ENCODE measurements at places on chromosomes 16 and 17.

DNA sequence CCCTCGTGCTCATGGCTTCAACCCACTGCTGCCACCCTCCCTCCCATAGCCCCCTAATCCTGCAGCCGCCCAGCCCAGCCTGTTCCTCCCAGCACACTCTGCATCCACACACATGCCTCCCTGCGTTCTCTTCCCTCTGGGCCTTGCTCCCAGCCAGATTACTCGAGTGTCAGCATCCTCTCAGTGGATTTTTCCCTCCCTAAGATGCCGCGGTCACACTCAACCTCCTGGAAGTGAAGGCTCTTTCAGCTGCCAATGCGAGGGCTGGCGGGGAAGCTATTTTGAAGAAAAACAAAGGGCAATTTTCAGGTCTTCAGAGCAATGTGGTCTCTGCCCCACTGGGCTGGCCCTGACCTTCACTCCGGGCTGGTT, 23.2 kb upstream of the CACNG5 start:
- no peak for DNase-seq

- DNase-seq: no peak
Measured at GRCh38 chr17:39001703-39002637, 34.8 kb upstream of the FBXO47 start.

- no peak for DNase-seq
Measured at GRCh38 chr16:62149631-62150030, 113.4 kb upstream of the CDH8 start.

- peak; percentile 59 for DNase-seq
Measured at GRCh38 chr17:75720656-75721462, at the start of gene ITGB4. Gene ITGB4, plus strand, starts transcription at chr17:75721459. Its CDS starts 3,245 bp downstream, at chr17:75724704.

- no peak for DNase-seq
Measured at GRCh38 chr16:2973093-2973492, 3.9 kb downstream of the PAQR4 start.

DNA sequence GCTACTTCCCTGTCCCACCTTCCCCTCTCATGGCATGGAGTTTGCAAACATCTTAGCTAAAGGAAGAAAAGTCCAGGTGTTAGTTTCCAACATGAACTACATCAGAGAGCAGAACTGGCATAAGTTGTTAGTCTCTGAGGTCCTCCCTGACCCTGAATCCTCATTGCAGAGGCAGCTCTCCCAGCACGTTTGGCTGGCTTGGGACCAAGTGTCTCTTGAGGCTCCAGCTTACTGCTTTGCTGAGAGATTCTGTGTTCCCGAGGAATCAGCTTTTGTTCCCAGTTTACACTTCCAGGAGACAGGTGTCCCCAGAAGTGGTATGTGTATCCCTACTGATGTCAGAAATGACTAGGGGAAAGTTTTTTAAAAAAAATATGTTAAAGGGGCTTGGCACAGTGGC, 14.7 kb downstream of the DNAH9 start:
- no peak for DNase-seq

DNA sequence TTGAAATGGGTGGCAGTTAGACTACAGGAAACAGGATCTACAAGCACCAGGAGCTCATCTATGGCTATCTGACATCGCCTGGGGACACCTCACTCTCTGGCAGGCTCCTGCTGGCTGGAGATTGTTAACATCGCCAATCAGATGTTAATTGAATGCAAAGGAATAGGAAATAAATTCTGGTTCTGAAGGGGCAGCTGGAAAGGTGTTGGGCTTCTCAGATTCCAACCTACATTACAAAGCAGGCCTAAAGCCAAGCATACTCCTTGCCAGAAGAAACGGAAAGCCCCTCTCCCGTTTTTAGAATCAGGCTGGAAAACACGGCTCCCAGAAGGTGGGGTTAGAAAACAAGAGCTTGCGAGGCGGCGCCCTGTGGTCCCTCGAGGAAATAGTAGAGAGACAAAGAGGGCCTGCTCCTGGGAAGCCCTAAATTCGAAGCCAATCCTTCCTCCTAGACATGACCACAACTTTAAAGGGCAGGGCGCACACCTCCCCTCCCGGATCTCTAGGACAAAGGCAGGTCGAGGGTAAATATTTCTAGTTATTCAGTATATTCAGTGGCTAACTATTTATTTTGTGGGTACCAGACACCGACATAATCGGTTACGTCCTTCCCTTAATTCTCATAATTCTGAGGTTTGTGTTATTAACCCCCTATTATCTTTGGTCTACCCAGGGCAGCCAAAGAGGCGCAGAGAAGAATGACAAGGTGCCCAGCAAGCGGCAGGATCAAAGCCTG, 763 bp upstream of the TOM1L1 start:
- DNase-seq: no peak

DNA sequence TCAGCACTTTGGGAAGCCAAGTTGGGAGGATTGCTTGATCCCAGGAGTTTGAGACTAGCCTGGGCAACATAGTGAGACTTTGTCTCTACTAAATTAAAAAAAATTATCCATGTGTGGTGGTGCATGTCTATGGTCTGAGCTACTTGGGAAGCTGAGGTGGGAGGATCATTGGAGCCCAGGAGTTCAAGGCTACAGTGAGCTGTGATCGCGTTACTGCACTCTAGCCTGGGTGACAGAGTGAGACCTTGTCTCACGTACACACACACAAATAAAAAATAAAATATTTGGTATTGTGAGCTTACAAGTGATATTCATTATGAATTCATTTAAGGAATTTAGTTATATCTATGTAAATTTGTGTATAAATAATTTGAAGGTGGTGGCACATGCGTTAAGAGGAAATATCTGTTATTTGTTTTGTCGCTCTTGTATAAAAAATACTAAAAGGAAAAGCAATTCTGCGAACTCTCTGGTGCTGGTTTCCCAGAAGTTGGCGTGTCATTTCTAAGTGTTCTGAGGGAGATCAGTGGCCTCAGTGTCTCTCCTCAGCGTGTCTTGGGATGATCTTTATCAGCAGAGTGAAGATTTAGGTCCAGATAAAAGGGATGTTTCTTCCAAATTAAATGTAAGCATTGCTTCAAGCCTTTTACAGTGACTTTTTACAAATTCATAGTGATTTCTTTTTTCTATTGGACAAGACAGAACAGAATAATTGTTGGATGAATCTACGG, 187.6 kb downstream of the FTO start:
- DNase-seq: no peak

DNA sequence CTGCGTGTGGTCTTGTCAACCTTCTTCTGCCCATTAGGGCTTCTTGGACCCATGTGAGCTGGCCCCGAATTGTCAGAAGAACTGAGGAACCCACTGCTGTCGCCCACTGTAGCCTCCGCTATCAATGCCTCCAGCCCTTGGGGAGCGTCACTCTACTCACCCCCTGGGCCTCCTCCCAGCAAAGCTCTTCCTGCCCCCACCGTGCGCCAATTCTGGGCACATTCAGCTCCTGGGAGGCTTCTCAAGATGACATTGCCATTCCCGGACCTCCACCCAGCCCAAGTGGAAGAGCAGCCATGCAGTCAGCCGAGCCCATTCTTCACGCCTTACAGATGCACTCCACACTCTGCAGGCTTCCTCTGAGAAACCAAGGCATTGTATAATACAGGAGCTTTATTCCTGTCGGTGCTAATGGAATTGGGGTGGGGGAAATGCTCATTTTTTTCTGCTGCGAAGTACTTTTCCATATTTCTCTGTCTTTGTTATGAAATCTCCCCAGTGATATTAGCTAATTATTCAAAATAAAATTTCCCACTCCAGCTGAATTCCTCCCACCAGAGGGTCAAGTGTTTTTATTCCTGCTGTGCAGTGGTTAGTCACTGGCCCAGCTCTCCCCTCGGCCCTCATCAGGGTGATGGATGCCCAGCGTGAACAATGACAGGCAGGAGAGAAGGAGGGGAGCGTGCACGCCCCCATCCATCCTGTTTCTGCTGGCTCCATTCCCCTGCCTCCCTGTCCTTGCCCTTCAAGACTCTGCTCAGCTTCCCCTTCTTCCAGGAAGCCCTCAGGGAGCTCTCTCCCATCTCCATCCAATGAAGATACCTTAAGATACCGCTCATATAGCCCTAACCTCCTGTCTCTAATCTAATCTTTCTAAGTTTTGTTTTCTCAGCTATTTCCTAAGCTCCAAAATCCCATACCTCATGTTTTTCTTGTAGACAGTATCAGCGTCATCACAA, 87.7 kb downstream of the C16orf95 start:
- DNase-seq: no peak

- no peak for DNase-seq
Measured at GRCh38 chr16:90048347-90048722, 28.8 kb downstream of the PRDM7 start.

- DNase-seq: no peak
Measured at GRCh38 chr17:22463110-22463850, 771.0 kb downstream of the KCNJ18 start.

- DNase-seq: no peak
Measured at GRCh38 chr16:57993438-57993837, 7.0 kb downstream of the ZNF319 start.

GRCh38 chr17:66789093-66789492, 45.8 kb upstream of the CACNG5 start:
- no peak for DNase-seq

GRCh38 chr17:5034063-5034462, 1.2 kb downstream of the SLC52A1 start:
- DNase-seq: no peak

- DNase-seq: peak; percentile 19
Measured at GRCh38 chr16:79618041-79618691, 17.6 kb upstream of the MAF start.

- DNase-seq: peak; percentile 60
Measured at GRCh38 chr17:20121359-20122253, 112.4 kb downstream of the SPECC1 start.

DNA sequence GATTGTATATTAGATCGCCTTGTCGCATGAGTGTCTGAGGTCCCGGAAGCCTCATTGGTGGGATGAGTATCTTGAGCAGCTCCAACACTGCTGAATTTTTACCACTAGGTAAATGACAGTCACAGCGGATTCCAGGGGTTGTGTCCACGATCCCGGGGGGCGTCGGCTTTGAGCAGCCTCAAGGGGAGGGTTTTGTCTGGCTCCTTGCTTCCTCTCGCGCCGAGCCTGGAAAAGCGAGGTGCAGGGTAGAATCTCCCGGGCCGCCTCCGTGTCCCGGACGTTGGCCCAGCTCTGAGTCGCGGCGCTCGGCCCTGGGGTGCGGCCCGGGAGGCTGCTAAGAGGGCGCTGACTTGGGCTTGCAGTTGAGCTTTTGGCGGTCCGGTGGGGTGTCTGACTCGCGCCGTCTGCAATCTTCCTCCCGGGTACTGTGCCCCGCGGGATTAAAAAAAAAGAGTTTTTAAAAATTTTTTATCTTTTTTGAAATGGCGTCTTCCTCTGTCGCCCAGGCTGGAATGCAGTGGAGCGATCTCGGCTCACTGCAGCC, 4.5 kb downstream of the OR1F1 start:
- DNase-seq: no peak

DNA sequence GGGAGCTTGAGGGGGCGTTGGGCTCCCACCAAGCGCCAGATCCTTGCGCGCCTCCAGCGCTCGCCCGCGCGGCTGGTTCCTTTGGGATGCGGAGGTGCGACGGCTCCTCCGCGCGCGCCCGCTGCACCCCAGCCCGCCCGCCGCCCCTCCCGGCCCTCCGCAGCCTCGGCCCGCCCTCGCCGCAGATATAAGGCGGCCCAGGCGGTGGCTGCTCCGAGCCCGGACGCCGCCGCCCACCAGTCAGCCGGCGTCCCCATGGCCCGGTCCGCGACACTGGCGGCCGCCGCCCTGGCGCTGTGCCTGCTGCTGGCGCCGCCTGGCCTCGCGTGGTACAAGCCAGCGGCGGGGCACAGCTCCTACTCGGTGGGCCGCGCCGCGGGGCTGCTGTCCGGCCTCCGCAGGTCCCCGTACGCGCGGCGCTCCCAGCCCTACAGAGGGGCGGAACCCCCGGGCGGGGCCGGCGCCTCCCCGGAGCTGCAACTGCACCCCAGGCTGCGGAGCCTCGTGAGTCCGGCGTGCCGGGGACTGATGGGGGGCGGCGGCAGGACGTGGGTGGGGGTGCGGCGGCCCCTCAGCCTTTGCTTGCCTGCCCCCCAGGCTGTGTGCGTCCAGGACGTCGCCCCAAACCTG, at the start of gene NPB:
TSS of gene NPB (plus strand) at position 216 of the 630 bp plus-strand sequence. CDS start at position 256, 40 bp downstream.
- no peak for DNase-seq

DNA sequence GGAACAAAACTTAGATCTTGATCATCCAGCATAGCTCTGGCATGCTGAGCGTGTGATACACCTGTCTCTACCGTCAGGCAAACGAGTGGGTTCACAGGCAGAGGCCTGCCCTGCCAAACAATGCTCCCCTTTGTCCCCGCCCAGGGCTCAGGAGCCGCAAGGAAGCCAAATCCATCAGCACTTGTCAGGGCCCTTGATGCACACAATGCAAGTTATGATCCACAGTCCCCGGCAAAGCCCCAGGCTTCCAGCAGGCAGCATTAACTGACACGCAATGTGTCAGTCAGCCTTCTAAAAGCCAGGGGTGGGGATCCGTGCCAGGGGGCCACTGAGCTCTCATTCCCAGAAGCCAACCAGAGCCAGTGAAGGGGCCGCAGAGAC, 460.9 kb downstream of the SLC39A11 start:
- no peak for DNase-seq

GRCh38 chr16:48619547-48619946, 9.6 kb upstream of the N4BP1 start:
- DNase-seq: no peak

DNA sequence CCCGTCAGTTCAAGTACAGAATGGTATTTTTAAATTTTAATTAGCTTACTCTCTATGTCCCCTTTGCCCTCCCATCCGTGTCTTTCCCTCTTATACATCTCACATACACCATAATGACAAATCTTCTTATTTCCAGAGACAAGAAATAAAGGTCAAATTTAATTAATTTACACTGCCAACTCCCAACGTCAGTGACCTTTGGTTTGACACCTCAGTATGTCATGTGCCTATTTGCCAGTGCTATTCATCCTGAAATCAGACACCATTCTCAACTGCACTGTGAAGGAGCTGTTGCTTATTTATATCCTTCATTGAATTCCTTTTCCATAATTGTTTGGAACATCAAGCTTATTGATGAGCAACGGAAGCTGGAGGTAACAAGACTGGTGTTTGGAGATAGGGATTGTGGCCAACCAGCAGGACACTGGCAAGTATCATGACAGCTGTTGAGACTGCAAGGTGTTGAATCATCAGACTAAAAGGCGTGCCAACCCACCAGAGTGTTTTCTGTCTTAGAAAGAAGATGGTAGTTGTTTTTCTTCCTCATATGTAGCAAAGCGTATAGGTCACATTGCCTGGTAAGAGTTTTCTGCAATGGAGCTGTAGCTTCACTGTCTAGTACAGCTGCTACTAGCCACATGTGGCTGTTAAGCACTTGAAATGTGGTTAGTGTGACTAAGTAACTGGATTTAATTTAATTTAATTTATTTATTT, 12.5 kb downstream of the CALCOCO2 start:
- DNase-seq: no peak

GRCh38 chr17:36728030-36728991, 126.9 kb downstream of the MRM1 start:
- DNase-seq: peak; percentile 9

- DNase-seq: no peak
Measured at GRCh38 chr16:1870365-1871082, 1.4 kb downstream of the MEIOB start.

GRCh38 chr16:24971718-24972117, 43.5 kb downstream of the ARHGAP17 start:
- no peak for DNase-seq
